Cortex of kidney (tissue), 1 donor: ENCODE measurements at places on chromosomes 4 and X.

- DNase-seq, result no peak
Observed at GRCh38 chrX:130179579-130180215, 7.9 kb downstream of the RAB33A start.

- no peak for DNase-seq
Observed at GRCh38 chrX:44775726-44776125, 68.1 kb upstream of the DUSP21 start.

- no peak for DNase-seq
Observed at GRCh38 chr4:75995727-75996126, 5.0 kb upstream of the SDAD1 start.

DNA sequence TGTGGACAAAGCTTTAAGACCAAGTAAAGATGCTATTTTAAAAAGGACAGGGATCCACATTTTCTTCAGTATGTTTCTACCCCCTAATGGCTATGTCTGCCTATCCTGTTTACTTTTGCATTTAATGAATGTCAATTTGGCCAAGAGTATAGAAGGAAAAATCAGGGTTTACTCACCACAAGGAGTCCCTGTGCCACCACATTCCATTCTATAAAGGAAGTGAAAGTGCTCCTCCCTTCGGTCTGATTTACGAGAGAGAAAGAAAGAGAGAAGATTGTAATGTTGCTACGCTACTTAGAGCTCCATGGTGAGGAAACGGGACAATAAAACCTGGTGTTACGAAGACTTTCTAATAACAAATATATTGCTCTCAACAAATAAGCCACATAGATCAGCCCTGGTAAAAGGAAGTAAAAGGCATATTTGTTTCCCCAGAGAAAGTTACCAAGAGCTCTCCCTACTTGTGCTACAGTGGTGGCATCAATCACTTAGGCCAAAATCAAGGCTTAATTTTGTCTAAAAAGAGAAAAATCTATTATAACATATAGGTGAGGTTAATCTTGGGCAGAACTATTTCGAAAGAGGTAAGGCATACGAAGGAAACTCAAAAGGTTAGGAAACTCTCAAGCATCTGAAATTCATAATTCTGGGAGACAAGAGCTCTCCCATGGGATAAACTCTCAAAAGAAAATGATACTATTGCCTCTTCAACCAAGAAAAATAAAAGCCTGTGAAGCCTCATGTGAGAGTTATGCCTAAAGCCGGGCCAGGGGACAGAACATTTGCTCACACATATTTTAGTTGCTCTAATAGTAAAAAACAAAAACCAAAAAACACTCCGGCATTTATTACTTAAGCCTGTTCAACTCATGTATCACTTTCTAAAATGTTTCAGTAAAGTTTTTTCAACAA, 29.5 kb downstream of the TAPT1 start:
- no peak for DNase-seq

DNA sequence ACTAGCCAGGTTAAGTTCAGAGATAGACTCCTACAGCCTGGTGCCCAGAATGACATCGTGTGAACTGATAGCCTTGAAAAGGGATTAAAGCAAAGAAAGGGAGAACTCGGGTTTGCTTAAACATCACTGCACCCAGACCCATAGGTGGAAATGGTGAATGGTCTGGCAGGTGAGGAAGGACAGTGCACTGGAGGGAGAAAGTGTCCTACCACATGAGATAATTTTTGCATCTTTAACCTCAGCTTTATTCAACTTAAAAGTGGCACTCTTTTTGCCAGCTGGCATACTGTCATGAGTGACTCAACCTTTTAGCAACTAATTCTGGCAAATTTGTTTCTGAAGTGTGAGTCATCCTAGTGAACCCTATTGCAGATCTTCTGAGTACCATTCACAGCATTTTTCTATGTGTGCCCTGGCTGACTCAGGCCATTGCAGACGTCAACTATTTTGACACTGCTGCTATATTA, 53.0 kb upstream of the DAPP1 start:
- DNase-seq, result no peak

DNA sequence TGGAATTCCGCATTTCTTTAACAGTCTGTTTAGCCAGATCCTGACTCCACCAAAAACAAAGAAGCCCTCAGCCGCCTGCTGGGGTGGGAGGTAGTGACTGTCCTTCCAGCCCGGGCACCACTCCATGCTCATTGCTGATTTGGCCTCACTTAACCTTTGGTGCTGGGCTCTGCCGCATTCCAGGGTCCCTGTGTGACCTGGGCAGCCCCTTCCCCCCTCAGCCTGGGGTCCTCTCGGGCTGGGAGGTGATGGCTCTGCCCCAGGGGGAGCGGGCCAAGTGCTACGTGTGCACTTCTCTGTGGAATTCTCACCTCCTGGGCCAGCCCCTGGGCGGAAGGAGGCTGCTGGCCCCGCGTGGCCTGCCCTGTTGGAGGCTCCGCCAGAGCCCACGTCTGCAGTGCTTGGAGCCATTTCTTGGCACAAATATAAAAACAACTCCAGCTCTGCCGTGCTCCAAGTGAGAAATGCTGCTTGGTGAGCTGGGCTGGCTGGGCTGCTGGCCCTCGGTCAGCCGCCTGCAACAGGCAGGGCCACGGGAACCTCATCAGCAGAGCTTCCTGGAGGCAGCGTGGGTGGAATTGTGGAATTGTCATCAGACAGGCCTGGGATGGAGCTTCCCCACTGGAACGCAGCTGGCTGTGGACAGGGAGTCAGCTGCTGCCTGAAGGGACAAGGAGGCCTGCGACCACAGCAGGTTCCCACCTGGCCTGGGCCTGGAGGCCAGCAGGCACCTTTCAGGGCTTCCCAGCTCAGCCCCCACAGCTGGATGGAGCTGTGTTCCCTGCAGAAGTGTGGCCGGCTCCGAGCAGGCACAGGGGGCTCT, 66.0 kb downstream of the TRMT44 start:
- DNase-seq, result no peak
